ENCODE measurements at places on chromosomes 6 and 20.

GRCh38 chr6:82750556-82750955 is 315.1 kb downstream of the UBE3D start:
- ATAC-seq, result no peak

- no peak for ATAC-seq
Observed at GRCh38 chr20:18625907-18626655, 38.2 kb downstream of the DTD1 start.

DNA sequence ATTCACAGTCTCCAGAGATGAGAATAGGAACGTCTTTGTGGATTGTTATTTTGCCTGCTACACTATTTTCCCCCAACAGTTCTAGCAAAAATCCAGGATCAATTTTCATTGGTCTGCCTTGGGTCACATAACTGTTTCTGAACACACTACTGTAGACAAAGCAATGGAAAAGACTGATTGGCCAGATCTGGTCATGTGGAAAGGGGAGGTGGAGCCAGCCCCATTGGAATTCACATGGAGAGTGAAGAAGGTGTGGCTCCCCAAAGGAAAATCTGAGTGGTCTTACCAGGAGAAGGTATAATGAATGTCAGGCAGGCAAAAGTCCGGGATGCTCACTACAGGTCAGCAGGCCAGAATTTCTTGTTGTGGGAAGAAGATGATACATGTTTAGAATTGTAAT is 9.5 kb upstream of the TP53RK start:
- ATAC-seq, result no peak

- no peak for ATAC-seq
Observed at GRCh38 chr6:45988635-45989034, 27.0 kb downstream of the CLIC5 start.

- ATAC-seq, result peak; percentile 67
Observed at GRCh38 chr6:56953597-56954402, 1.1 kb upstream of the BEND6 start.

GRCh38 chr6:138996524-138996923 is 8.5 kb upstream of the REPS1 start:
- no peak for ATAC-seq

DNA sequence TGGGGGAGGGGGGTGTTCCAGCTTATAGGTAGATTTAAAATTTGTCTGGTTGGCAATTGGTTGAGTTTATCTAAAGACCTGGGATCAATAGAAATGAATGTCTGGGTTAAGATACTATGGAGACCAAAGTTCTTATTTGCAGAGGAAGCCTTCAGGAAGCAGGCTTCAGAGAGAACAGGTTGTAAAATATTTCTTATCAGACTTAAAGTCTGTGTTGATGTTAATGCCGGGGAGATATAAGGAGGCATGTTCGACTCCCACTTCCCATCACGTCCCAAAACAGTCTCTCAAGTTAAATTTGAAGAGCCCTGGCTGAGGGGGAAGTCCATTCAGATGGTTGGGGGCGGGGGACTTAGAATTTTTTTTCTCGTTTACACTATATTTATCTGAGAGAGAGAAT is 12.3 kb upstream of the BLCAP start:
- no peak for ATAC-seq

DNA sequence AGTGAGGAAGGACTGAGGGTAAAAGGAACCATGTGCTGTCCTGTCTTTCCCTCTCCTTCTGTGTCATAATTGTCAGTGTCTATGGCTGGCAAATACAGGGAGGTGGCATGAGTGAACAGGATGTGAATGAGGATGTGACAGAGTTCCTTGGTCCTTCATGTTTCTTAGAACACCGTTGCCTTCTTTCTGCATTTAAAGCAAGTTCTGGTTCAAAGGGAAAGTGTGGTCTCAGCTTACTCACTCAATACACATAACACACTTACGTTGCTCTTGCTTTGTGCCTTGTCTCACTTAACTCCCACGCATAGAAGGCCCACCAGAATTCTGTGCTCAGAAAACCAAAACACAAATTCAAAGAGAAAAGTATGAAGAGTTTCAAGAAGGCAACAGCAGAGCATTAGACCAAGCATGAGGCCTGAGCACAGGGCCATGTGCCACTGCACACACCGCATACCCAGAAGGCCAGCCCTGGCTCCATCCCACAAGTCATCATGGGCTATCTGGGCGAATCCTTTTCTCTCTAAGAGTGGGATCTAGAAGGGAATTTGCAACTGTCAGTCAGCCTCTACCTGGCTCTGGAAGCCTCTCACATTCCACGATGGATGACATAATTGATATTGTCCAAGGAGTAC is 38.9 kb upstream of the SAYSD1 start:
- ATAC-seq, result peak; percentile 39

DNA sequence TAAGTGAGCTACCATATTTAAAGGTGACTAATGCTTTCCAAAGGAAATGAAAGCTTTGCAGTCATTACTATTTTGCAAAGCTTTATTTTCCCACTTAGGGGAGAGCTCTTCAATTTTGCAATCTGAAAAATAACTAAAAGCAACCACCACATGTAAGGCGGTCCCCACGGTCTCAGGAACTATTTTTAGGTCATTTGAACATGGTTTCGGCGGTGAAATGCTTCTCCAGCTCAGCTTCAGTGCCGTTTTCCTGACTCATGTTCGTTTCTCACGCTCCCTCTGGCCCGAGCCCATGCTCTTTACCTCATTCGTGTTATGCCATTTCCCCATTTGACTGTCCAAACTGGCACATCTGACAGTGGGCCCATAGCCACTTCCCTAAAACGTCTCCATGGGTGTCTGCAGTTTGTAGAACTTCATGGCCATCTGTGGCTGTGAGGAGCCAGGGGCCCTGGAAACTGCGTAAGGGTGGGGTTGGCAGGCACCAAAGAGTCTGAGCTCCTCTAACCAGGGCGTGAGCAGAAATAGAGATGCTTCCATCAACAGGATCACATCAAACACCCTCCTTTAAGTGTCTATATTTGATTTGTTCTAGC is 46.5 kb downstream of the ADTRP start:
- ATAC-seq, result peak; percentile 92

DNA sequence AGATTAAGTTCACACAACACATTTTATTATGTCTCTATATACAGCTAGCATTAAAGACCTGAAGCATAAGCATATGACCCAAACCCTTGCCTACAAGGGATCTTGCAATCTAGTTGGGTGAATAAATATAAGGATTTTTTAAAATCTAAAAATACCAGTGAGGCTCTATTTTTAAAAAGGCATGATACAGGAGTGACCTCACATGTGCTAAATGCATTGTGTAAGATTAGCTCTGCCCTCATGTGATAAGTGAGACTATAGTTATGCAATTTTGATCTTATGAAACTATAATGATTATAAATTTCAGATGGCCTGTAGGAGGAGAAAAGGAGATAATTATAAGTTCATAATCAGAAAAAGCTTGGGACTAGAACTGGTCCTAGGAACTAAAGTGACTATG is 451.0 kb upstream of the MAN1A1 start:
- no peak for ATAC-seq

- no peak for ATAC-seq
Observed at GRCh38 chr20:15674253-15675060, 898.8 kb downstream of the KIF16B start.

DNA sequence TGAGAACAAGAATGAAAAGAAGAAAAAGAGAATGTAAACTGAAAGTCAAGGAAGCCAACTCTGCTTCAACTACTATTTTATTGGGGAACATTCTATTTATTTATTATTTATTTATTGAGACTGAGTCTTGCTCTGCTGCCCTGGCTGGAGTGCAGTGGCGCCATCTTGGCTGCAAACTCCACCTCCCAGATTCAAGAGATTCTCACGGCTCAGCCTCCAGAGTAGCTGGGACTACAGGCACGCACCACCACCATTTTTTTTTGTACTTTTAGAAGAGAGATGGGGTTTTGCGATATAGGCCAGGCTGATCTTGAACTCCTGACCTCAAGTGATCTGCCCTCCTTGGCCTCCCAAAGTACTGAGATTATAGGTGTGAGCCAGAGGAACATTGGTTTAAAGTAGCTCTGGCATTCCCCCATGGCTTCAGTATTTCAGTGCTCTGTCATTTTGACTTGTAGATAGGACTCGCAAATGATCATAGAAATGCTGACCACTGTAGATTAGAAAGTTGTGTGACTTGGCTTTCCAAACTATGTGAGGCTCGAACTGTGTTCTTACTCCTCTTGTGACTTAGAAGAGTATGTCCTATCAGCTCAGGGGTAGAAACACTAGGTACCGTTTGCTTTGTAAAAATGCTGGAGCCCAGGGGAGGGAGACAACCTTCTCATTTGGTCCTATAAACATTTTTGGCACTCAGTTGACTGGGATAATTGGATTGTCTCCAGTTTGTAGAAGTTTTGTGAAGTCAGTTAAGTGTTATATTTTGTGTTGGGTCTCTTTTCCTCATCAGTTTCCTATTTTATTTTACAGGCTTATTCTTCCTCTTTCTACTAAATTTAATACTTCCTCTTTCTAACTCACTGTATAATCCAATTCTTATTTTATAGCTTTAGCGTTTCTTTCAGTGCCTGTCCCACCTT is 544.9 kb upstream of the CITED2 start:
- ATAC-seq, result no peak

GRCh38 chr20:32473231-32474008 is 111.7 kb downstream of the NOL4L start:
- ATAC-seq, result no peak

DNA sequence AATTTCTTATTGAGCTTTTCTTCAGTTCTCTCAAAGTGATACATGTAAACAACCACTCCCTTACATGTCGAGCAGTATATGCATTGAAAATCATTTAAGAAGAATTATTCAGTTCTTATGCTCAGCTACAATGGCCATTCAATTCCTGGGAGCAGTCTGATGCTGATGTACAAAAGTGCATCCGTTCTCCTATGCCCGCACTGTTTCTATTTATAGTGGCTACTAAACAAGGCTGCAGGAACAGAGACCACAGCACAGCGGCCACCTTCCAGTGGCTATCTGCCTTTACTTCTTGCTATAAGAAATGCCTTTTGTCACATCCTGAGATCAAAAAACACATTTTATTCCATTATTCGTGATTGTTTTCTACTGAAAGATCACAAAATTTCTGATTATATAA is 82.2 kb downstream of the FHL5 start:
- no peak for ATAC-seq

GRCh38 chr6:131139599-131139998 is 4.3 kb downstream of the AKAP7 start:
- no peak for ATAC-seq

- ATAC-seq, result no peak
Observed at GRCh38 chr20:47680804-47681529, 104.3 kb downstream of the SULF2 start.

DNA sequence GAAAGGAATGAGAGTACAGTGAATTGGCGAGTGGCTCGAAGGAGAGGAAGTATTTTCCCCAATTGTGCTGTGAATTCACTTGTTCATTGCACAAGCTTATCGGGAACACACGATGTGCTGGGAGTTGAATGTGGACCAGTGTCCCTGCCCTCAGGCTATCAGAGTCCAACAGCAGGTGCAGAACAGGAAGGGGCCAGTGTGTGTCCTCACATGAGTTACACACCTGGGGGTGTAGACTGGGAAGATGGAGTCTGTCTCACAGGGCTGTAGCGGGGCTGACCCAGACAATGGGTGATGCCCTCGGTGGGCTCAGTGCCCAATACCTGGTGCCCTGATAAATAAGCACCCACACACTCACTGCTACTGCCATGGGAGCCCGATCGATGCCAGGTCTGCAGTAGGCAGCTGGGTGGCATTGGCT is 14.4 kb downstream of the DUSP22 start:
- no peak for ATAC-seq

DNA sequence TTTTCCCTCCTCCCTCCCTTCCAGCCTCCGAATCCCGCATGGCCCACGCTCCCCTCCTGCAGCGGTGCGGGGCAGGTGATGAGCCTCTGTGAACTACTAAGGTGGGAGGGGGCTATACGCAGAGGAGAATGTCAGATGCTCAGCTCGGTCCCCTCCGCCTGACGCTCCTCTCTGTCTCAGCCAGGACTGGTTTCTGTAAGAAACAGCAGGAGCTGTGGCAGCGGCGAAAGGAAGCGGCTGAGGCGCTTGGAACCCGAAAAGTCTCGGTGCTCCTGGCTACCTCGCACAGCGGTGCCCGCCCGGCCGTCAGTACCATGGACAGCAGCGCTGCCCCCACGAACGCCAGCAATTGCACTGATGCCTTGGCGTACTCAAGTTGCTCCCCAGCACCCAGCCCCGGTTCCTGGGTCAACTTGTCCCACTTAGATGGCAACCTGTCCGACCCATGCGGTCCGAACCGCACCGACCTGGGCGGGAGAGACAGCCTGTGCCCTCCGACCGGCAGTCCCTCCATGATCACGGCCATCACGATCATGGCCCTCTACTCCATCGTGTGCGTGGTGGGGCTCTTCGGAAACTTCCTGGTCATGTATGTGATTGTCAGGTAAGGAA is at the start of gene OPRM1:
Gene OPRM1 (plus strand): TSS at position 10 of the 612 bp plus-strand sequence. CDS start 305 bp downstream, at position 315.
- no peak for ATAC-seq

- peak; percentile 66 for ATAC-seq
Observed at GRCh38 chr6:170459451-170459850, 93.7 kb downstream of the PSMB1 start.

DNA sequence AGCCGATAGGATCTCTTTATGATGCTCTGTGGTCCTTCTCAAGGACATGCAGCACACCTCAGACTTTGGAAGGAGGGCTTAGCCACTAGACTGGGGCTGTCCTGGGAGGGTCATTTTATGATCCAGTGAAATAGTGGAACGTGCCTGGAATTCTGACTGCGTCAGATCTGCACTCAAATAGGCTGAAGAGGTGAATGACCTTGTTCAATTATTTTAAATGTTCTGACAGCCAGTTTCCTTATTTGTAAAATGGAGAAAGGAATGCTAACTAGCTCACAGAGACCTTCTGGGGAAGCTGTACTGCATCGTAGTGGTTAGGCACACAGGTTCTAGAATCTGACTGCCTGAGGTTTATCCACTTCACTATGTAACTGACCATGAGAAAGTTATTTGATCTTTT is 587.5 kb downstream of the MAFB start:
- no peak for ATAC-seq

GRCh38 chr6:118893064-118893806 is 717 bp upstream of the ASF1A start:
- peak; percentile 51 for ATAC-seq

DNA sequence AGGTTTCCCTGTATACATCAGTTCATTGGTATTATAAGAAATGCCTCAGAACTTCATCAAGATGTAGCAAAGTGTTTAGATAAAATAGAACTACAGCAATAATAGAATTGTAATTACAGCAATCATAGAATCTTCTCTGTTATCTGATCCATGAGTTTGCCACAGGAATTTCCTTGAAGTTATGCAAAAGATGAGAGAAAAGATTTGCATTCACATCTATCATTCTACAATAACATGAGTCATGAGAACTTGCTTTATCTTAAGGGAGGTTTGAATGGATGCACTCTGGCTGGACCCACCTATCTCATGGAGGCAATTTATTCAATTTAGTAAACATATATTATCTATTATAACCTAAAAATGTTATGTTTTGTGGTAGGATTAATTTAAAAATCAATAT is 329.8 kb upstream of the EPHA7 start:
- ATAC-seq, result no peak

DNA sequence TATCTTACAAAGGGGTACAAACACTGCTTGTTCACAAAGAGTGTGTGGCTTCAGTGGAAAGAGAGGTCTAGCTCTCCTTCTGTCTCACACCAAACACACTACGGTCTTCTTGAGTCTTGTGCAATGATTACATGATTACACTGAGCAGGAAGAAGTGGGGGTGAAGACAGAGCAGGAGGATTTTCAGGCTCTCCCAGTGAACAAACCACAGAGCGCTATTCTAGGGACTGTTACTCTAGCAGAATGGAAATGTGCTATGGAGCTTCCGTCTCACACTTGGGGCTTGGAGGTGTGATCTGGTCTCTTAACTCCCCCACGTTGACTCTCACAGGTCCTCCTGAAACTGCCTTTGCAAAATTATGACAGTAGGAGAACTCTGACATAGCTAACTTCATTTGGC is 203.4 kb downstream of the MYLK4 start:
- ATAC-seq, result no peak

GRCh38 chr20:35617397-35618262 is 2.0 kb downstream of the SPAG4 start:
- no peak for ATAC-seq

Data from stimulated activated memory B cell treated with anti-CD40 and anti-IgM and Interleukin-4, amounts not matched to agents 10 μg/mL and 1 μg/mL and 100 μg/mL, for 72 hours (primary cell).